ENCODE measurements at places on chromosomes 5 and 9. TPM values are rescaled to one million over a fixed set of nuclear protein-coding genes. Genes with fewer than 3 reads are reported as not detected.

TEX48 gene
- polyA plus RNA-seq = not detected

PDLIM4 gene
- polyA plus RNA-seq = 19.6 TPM

- DNase-seq = no peak
Observed at GRCh38 chr5:177477701-177478477, 4.5 kb upstream of the DBN1 start.

DNA sequence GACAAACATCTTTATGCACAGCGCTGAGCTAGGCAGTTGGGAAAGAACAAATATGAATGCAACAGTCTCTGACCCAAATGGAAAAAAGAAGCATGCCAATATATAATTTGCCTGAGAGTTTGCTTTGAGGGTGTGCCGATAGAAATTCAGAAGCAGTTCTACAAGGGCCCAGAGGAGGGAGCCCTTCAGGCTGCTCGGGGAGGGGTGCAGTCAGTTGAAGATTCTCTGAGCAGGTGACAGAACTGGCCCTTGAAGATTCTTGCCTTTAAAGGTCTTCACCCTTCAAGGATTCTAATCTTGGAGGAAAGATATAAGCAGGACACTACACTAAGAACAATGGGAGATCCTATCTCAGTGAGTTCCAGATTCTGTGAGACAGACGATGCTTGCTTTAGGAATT, 3.7 kb upstream of the PAPPA start:
- no peak for DNase-seq

PCDHB11 gene
- 6.6 TPM for polyA plus RNA-seq

GRCh38 chr9:127316586-127317323, 52.2 kb downstream of the GARNL3 start:
- DNase-seq = no peak

- peak; percentile 52 for DNase-seq
Observed at GRCh38 chr5:93299681-93300308, 281.2 kb downstream of the NR2F1-AS1 start.

MARCHF3 gene
- polyA plus RNA-seq = 7.6 TPM

DNA sequence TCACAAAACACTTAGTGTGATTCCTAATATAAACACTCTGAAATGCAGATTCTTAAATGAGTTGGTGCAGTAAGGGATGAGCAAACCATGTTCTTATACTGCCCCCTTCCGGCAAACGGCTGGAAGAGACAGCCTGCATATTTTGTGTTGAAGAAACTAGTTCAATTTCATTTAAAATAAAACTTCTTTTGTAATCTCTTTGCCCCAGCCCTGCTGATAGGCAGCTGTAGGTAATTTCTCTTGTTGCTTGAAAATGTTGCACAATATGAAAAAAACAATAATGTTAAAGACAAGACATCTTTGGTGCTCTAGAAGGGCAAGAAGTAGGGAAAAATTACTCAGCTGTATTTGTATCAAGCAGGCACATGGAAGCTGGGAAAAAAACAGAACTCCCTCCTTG, 89.7 kb upstream of the CCNG1 start:
- peak; percentile 29 for DNase-seq

GRCh38 chr5:115549154-115549553, 4.6 kb upstream of the FEM1C start:
- DNase-seq = no peak

DNA sequence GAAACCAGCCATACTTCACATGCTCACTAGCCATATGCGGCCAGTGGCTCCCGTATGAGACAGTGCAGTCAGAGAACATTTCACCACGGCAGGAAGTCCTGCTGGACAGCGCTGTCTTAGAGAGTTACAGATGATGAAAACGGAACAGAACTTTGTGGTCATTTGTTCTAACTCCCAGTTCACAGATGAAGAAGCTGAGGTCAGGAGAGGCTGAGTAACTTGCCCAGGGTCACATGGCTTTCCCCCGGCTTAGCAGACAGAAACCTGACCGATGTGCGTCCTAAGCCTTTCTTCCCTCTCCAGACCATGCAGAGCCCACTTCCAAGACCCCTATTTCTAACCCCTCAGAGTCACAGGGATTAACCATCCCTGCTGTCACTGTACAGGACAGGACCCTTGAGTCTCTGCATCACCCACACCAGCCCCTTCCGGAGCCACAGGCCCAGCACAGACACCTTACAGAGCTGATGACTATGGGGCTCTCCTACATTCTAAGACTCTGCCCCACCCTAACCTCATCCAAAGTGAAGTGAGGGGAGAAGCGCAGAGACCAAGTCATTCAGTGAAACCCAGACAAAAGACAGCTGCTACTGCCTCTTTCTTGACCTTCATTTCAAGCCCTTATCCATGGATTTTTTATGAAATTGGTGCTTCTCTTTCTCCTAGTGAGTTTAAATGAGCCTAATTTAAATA, 86.9 kb downstream of the PTPN3 start:
- no peak for DNase-seq

PIGO gene
- 28.3 TPM for polyA plus RNA-seq

SLC46A2 gene
- polyA plus RNA-seq = 0.10 TPM

- no peak for DNase-seq
Observed at GRCh38 chr9:83047839-83048775, 14.8 kb downstream of the RASEF start.

DNA sequence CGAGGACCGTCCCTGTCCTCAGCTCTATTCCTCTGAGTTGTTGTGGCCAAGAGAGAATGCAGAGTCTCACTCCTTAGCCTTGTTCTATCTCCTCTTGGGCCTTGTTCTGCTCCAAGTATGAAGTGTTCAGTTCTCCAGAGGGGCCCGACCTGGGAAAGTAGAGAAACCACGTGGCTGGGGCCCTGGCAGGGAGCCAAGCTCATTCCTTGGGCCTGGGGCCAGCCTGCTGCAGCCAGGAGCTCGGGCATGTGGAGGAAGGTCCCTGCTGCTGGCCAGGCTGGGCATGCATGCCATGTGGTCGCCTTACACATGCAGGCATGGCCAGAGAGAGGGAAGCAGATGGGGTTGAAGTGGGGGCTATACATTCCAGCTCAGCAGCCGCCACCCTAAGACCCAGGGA, 60.7 kb downstream of the COL27A1 start:
- peak; percentile 59 for DNase-seq

SUSD1 gene
- 15.3 TPM for polyA plus RNA-seq
